Activated CD8-positive, alpha-beta memory T cell treated with anti-CD3 and anti-CD28 coated beads, Interleukin-2, amount 10 ng/mL, durations not matched to agents 7 days and 5 days (primary cell): ENCODE measurements at places on chromosomes 13 and 19.

DNA sequence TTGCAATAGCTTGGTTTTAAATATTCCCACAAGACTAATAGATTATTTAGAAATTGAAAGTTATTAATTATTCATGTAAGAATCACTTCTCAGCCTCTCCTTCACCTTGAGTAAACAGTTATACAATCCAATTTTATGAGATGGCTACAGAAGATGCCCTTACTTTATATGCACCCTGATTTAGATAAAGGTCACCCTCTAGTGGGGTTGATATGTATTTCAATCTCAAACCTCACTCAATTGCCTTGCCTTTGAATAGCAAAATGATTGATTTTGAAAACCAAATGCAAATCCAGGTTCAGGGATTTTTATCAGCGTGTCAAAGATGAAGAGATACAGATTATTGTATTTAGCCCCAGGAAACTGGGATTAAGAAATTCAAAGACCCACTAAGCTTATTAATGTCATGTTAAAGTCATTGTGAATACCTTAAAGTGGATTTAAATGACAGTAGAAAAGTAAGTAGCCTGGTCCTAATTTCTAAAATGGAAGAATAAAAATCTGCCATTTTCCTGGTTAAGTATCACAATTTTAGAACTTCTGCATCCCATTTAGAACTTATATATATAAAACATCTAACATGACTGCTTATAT is 305.1 kb downstream of the ITGBL1 start:
- no peak overlapping the region for H3K4me3 ChIP-seq
- DNase-seq, result no peak
- H3K4me1 ChIP-seq, result no peaks in the 10 kb centered on the region
- no peak overlapping the region for H3K27ac ChIP-seq
- no peaks in the 10 kb centered on the region for H3K36me3 ChIP-seq
- H3K27me3 ChIP-seq, result peaks cover 16% of the 10 kb centered on the region

GRCh38 chr19:29672933-29673336 is 7.7 kb downstream of the PLEKHF1 start:
- H3K36me3 ChIP-seq, result peaks cover 58% of the 10 kb centered on the region
- no peaks in the 10 kb centered on the region for H3K27me3 ChIP-seq
- peak; percentile 93 for DNase-seq
- peak overlapping the region; percentile 90 for H3K27ac ChIP-seq
- peaks cover 92% of the 10 kb centered on the region for H3K4me1 ChIP-seq

DNA sequence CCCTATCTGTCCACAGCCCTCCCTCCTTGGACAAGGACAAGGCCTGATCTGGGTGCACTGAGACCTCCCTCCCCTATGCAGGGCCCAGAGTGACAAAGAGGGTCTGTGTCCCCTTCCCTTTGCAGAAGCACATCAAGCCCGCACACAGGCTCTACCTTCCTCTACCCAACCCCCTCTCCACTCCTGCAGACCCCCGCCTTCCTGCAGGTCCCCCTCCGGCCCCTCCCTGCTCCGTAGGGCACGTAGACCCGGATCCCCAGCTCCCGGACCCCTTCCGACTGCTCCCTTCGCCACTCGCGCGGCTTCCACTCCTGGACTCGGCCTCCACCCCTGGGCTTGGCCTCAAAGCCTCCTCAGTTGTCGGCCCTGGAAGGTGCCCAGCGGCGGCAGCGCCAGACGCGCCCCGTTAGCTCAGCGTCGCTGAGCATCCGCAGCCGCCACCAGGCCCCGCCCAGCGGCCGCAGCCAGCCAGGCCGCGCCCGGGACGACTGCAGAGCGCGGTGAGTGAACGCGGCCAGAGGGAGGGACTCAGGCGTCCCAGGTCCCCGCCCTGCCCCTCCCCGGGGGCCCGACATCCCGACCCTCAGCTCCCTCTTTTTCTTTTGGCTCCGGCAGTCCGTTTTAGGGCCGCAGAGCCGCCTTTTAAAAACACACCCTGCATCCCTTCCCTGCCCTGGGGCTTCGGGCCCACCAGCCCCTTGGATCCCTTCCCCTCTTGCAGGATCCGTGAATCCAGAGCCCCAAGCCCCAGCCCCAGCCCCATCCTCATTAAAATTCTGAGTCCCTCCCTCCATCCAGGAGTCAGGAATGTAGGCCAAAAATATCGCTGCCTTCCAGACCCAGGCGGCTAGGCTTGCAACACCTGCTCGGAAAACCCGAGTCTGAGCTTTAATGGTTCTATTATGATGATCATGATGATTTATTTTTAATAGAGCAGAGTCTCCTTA is 1.5 kb upstream of the MYADM start:
- DNase-seq, result peak; percentile 81
- peaks cover 31% of the 10 kb centered on the region for H3K4me1 ChIP-seq
- peak overlapping the region; percentile 97 for H3K4me3 ChIP-seq
- peaks cover 4% of the 10 kb centered on the region for H3K36me3 ChIP-seq

- H3K27ac ChIP-seq, result no peak overlapping the region
- H3K4me3 ChIP-seq, result no peak overlapping the region
- H3K36me3 ChIP-seq, result peaks cover 19% of the 10 kb centered on the region
- peaks cover 11% of the 10 kb centered on the region for H3K4me1 ChIP-seq
- DNase-seq, result no peak
Observed at GRCh38 chr13:20441879-20442278, 83.8 kb downstream of the CRYL1 start.

DNA sequence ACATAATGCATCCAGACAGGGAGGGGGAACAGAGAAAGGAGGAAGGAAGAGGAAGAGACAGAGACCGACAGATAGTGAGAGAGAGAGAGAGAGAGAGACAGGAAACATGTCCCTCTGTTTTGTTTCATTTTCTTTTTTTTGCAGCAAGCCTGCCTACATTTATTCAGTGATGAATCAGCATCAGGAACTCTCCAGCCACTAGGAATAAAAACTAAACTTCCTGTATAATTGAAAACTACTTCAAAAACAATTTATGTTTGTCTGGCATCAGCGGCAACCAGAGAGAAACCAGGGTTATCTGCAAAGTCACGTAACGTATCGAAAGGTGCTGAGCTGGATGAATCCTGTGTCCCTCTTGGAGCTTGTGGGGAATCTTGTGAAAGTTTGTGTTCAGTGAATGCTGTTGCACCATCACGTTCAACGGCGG is 148.6 kb upstream of the SOX21 start:
- H3K4me3 ChIP-seq, result peak overlapping the region; percentile 88
- DNase-seq, result no peak
- peaks cover 10% of the 10 kb centered on the region for H3K4me1 ChIP-seq
- H3K27me3 ChIP-seq, result peaks cover 37% of the 10 kb centered on the region
